GM12865 (cell line): ENCODE measurements at places on chromosomes 3 and 15.

DNA sequence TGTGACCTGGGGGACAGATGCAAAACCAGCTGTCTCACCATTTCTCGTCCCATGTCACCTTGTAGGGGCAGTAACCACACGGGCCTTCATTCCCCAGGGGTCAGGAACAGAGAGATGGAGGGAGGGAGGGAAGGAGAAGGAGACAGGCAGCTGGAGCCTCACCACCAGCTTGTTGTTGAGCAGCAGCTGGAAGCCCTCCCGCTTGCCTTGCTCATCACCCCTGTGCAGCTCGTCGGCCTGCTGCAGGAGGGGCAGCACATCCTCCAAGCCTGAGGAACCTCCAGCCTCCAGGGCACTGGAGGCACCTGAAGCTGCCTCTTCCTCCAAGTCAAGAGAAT lies 10.3 kb downstream of the RMDN3 start:
- no peak for DNase-seq

- no peak for DNase-seq
Measured at GRCh38 chr3:50620820-50621219, 3.9 kb downstream of the MAPKAPK3 start.

DNA sequence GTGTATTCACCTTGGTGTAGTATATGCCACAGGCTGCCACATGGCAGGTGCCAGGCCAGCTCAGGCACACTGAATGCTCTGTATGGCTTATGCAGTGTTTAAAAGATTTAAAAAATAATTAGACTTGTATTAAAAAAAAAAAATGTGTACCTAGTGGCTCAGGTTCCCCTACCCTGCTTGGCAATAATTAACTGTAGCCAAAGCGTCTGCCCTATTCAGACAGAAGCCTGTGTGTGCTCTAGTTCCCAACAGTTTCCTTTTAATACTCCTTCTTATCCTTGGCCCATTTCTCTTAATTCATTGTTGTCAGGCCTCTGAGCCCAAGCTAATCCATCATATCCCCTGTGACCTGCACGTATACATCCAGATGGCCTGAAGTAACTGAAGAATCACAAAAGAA lies 752.2 kb upstream of the CFAP20DC start:
- no peak for DNase-seq

DNA sequence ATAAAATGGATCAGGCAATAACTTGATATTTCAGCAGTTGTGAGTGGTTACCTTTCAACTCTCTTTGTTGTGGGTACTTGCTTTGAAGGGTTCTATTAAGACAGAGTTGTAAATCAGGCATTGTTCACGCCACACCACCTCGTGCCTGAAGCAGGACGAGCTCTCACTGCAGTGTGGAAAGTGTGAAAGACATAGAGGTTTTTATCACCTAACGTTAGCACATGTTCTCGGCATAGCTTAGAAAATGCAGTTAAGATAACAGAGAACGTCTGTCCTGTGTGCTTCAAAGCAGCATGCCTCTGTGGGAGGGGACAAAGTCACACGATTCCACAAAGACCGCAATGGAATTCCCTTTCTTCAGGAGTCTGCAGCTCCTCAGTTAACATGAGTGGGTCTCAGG lies 7.8 kb downstream of the ADAMTS17 start:
- DNase-seq, result no peak

DNA sequence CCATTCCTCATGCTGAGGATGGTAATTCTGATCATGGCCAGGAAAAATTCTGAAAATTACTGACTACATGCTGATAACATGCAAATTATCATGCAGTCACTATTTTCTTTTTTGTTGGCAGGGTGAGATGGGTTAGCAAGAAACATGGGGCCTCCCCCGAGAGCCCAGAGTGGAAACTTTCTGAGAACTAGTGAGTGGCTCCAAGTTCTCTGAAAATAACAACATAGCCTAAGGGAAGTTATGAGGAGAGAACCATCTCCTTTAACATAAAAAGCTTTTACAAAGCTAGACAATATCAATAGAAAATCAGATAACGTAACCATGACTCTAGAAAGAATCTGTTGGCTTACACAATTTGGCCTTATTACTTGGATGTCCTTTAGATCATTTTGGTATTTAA lies 254.2 kb downstream of the PLOD2 start:
- no peak for DNase-seq

DNA sequence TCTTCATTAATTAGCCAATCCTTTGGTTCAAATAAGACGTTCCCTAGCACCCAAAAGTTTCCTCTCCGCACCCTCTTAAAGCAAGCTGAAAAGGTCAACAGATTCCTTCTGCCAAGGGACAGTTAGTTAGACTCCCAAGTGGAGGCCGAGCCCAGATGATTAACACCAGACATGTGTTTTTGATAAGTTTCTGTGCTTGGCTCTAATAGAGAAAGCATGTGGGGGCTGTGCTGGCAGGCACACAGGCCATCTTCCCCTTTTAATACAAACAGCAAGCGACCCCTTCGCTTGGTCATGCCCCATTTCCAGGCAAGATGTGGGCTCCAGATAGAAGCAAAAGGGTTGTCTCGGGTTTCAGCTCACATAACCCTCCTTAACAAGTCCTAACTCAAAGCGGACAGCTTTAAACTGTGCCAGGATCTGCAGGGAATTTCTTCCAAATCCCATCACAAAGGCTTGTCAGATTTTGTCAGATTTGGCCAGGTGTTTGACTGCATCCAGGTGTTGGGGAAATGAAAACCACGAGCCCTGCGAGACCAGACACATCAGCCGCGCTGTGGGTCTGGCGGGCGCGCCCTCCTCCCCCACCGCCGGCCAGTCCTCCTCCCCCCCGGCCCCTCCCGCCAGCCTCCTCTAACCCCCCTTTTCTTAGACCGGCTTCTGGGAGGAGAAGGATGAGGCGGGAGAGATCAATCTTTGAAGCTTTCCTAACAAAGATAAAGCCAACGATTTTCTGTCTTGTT lies 3.3 kb downstream of the HES1 start:
- no peak for DNase-seq

DNA sequence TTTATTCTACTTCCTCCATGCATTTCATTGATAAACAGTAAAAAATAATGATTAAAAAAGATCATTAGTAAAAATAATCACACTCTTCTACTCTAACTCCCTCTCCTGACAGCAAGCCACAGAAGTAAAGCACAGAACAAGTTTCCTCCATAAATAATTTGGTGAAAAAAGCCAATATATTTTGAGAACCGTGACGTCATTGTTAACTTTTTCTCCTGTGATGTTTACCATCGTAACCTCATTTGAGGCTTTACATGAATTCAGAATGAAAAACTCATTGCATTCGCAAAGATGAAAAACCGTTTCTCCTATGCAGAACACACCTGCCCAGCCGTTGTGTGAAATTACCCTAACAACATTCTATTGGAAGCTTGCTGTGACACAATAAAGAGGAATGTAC lies 120.7 kb downstream of the NSUN3 start:
- DNase-seq, result no peak

DNA sequence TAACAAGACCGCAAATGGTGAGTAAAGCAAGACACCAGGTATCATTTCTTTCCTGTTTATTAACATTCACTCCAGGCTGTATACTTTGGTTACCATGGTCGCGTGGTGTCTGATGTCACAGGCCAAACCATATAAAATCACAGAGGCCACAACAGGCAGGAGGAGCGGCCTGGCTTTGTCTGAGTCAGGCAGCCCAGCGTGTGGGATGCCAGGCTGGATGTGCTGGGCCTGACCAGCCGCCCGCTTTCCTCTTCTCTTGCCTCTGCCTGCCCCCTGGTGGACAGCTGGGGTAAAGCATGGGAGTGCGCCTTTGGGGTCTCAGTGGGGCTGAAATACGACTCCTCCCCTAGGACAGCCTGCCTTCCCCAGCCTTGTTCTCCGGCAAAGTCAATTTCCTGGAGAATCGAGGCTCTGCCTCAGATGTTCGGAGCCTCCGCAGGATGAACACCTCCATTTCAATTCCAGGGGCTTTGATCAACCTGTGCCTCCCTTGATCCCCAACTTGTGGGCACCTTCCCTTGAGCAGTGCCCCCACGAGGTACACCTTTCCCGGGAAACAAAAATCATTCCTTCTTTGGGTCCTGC lies 78.2 kb downstream of the CCNL1 start:
- DNase-seq, result peak; percentile 87

- DNase-seq, result no peak
Measured at GRCh38 chr3:11000528-11000927, 8.0 kb downstream of the SLC6A1 start.

DNA sequence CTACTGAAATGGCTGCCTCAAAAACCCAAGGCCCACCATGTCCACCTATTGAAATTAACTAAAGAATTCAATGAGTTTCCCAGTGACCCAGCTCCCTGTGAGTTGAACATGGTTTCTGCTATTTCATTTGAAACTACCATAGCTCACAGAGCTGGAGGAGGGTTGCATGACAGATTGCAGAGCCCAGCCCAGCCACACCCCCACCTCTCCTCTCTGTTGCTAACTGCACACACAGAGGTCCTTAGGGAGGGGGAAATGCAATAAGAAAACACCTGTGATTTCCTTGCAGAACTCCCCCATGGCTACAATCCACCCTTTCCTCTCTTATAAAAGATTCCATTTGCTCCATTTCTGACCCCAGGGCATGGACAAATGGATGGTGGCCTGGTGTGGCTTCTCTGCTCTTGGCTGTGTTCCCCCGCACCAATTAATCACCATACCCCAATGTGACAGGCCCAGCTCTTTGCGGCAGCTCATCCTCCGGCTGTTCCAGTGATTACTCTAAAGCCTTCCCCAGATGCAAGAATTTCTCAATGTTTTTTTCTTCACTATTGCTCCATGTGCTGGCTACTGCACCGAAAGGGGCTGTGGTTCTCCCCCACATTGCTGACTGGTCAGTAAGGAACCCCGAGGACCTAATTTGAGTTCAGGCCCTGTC lies 208.4 kb upstream of the KBTBD8 start:
- DNase-seq, result no peak

DNA sequence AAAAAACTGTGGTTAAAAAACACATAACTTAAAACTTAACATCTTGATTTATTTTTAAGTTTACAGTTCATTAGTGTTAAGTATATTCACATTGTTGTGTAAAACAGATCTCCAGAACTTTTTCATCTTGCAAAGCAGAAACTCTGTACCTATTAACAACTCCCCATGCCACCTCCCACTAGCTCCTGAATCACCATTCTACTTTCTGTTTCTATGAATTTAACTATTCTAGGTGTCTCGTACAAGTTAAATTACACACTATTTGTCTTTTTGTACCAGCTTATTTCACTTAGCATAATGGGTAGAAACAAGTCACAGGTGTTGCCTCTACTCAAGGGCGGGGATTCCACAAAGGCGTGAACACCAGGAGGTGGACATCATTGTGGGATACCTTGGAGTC lies 43.2 kb downstream of the CRTC3 start:
- DNase-seq, result no peak

GRCh38 chr15:92197746-92198145 lies 195.9 kb upstream of the ST8SIA2 start:
- no peak for DNase-seq

DNA sequence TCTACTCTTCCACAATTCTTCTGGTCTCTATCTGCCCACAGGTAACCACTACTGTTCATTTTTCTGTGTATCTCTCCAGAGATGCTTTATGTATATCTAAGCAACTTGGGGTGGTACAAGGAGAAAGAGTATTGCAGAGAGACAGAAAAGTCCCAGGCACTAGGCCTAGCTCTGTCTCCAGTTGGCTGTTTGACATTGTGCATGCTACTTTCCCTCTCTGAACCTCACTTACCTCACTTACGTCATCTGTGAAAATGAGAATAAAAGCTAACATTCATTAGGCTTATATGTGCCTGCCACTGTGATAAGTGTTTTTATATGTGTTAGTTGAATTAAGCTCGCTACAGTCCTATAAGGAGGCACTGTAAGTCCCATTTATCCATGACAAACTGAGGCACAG lies 76.7 kb upstream of the RNU6-1 start:
- no peak for DNase-seq

- no peak for DNase-seq
Measured at GRCh38 chr15:81268881-81269601, 54.9 kb downstream of the STARD5 start.

DNA sequence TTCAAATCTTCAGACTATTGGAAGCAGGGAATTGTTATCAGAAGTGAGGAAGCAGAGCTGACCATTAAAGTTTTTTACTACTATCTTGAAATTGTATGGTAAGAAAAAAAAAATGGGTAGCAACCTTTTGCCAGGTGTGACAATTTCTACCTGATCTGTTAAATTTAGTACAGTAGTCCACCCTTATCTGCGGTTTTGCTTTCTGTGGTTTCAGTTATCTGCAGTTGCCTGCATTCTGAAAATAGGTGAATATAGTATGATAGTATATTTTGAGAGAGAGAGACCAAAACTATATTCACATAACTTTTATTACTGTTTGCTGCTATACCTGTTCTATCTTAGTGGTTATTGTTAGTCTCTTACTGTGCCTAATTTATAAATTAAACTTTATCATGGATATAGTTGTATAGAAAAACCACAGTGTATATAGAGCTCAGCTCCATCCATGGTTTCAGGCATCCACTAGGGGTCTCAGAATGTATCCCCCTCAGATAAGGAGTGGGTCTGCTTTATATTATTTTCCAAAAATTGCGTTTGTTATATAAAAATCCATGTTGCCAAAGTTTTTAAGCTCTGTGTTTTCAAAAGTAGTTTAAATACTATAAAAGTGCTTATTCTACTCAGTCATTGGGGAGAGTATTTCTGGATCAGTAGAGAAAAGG lies 69.9 kb downstream of the PTPRG start:
- peak; percentile 3 for DNase-seq

DNA sequence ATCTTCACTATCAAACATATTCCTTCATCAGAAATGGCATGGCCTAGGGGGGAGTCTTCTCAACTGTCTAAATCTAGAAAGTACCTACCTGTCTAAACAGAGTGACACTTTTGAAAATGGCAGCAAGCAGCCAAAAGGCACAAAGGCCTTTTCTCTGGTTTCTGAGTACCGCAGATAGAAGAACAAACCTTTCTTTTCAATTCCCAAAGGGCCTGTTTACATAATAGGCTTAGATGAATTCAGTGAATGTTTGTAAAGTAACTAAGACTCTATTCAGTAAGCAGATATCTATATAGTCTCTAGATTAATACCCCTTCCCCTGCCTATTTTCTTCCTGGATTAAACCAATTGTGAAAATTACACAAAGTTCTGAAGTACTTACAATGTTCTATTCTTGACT lies 7.1 kb downstream of the MYEF2 start:
- DNase-seq, result no peak

GRCh38 chr3:160006282-160007163 lies 17.9 kb downstream of the IL12A start:
- DNase-seq, result peak; percentile 78

DNA sequence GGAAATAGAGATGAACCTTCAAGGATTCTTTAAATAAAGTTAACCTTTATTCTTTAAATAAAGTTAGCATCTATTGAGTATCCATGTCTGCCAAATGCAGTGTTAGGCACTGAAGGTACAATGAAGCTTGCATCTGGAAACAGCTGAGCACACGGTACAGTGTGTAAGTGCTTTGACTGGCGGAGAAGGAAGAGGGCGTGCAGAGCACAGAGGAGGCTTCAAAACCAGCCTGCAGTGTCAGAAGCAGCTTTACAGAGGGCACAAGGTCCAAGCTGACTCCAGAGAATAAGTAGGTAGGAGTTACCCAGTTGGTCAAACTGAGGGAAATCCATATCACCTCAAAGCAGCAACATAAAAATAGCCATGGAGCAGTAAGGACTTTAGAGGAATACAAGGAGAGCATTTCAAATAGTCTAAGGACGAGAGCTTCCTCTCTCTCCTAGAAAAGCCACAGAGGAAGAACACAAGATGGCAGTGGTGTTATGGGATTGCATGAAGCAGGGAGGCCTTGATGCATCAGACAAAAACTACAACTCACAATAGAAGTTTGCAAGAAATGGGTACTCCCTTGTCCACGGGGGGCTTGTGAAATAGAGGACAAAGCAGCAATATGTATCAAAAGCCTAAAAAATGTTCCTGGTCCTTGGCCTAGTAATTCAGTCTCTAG lies 60.3 kb upstream of the PPP2R3A start:
- DNase-seq, result no peak

- DNase-seq, result peak; percentile 40
Measured at GRCh38 chr3:156648086-156648485, 26.3 kb upstream of the TIPARP start.
